ENCODE measurements at places on chromosomes 1 and 21. TPM values are rescaled to one million over a fixed set of nuclear protein-coding genes. Genes with fewer than 3 reads are reported as not detected.
A peak's percentile ranks its signal among the peaks of the same experiment; 100 is the strongest.

G0S2 gene
- polyA plus RNA-seq = 3.5 TPM

DIPK1A gene
- polyA plus RNA-seq = 9.7 TPM

CA6 gene
- polyA plus RNA-seq = not detected

GRCh38 chr1:234542211-234542850 lies 63.4 kb upstream of the TARBP1 start:
- DNase-seq = no peak

DNA sequence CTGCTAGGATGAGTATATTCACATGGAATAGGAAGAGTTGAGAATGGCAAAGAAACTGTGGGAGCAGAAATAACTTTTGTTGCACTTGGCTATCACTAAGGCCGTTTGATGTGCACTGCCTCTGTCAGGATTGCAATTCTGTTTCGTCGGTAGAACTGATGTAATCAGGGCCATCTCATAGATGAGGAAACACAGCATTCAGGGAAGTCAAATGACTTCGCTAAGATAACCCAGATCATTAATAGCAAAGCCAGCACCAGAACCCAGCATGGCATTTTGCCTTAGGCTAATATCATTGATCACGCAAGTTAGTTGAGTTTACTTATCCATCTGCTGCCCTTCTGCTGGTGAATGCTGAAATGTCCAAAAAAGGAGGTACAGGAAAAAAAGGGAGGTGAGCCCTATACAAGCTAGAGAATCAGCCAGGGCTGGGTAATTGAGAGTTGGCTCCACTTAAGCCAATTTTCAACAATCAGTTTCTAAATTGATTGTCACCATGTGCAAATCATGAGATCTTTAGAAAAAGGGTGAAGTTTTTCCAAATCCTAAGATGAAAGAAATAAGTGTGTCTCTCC lies 7.6 kb downstream of the RASSF5 start:
- DNase-seq = no peak

SYPL2 gene
- 0.22 TPM for polyA plus RNA-seq

GRCh38 chr1:110477445-110477957 lies 26.6 kb downstream of the PROK1 start:
- no peak for DNase-seq

TAL1 gene
- 0.59 TPM for polyA plus RNA-seq

ARHGEF10L gene
- 16.2 TPM for polyA plus RNA-seq

- peak; percentile 74 for DNase-seq
Measured at GRCh38 chr1:182784556-182785171, 4.9 kb upstream of the NPL start.
